Esophagus squamous epithelium (tissue), 5 donors: ENCODE measurements at places on chromosomes 11 and 22. TPM values are rescaled to one million over a fixed set of nuclear protein-coding genes. Genes with fewer than 3 reads are reported as not detected.

CXCR5 gene
- total RNA-seq: not detected

P2RY2 gene
- total RNA-seq: 39.4 TPM

SUSD2 gene
- total RNA-seq: 2.5 TPM

H19 gene
- 18.0 TPM for total RNA-seq

OR52N5 gene
- total RNA-seq: not detected

HORMAD2 gene
- not detected for total RNA-seq

MED19 gene
- 9.0 TPM for total RNA-seq

CD44 gene
- total RNA-seq: 481 TPM

CYTH4 gene
- 10.3 TPM for total RNA-seq
